Activated naive CD4-positive, alpha-beta T cell (primary cell): ENCODE measurements at places on chromosomes 16 and 17.

- DNase-seq = no peak
Measured at GRCh38 chr16:62597875-62598274, 561.6 kb upstream of the CDH8 start.

DNA sequence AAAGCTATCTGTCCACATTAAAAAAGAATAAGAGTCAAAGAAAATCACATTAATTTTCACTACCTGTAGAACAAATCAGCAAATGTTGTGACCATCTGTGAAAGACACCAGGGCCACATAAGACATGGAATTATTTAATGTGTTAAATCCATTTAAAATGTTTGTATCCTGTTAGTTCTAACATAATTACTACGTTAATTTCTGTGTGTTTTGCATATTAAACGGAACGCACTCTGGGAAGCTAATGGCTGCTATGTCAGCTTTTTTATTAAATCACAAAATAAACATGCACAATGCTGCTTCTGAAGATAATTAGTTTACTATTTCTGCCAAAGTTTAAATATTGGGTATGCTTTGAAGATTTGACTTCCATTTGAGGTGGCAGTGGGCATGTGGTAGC, 1061.2 kb downstream of the CDH11 start:
- DNase-seq = no peak

DNA sequence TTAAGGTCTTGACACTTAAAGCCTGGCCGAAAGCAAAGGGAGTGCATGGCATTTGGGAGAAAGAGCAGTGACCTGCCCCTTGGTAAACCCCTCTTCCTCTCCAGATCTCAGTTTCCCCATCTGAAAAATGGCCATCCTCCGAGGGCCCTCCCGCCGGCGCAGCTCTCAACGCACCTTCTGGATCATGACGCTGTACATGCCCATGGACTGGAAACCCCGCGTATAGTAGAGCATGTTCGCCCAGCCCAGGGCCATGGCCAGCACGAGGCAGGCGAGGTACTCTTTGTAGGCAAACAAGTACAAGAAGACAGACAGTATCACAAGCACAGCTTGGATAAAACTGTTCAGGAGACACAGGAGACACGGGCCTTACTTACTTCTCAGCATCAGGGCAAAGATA, 33.6 kb downstream of the TRPV3 start:
- no peak for DNase-seq

DNA sequence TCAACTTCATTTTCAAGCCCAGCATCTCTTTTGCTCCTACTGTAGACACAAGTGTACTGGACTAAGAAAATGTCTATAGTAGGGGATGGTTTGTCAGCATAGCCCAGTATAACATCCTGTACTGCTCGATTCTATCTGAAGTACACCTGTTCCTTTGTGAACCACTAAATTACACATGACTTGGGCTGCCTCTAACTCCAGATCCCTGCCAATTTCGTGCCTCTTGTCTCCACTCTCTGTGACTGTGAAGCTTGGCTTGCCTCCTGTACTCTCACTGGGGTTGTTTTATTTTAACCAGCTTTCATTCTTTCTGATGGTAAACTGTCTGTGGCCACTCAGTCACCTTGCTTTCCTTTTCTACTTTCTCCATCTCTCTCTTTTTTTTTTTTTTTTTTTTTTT, 24.5 kb downstream of the GFOD2 start:
- no peak for DNase-seq

- DNase-seq = no peak
Measured at GRCh38 chr17:40551879-40552768, 13.1 kb downstream of the CCR7 start.

GRCh38 chr16:48608871-48609651, 919 bp downstream of the N4BP1 start:
- DNase-seq = peak; percentile 51

GRCh38 chr17:55452139-55452790, 30.6 kb upstream of the MMD start:
- no peak for DNase-seq

DNA sequence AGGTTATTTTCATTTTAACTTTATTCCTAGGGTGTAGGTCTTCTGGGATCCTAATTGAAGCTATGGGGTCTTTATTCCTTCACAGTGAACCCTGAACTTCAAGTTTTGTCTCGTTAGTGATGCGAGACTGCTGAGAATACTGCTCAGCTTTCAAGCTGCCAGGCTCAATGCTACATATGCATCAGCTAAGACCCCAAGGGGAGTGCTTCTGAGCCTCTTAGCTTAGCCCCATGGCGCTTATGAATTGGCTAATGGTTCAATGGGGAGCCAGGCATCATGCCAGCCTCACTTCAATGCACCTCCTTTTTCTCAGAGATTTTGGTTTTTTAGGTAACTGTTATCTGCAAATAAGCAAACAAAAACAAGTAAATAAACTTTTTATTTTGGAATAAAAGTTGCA, 94.1 kb upstream of the SIAH1 start:
- no peak for DNase-seq

- no peak for DNase-seq
Measured at GRCh38 chr16:23274968-23275367, 27.1 kb upstream of the SCNN1B start.

DNA sequence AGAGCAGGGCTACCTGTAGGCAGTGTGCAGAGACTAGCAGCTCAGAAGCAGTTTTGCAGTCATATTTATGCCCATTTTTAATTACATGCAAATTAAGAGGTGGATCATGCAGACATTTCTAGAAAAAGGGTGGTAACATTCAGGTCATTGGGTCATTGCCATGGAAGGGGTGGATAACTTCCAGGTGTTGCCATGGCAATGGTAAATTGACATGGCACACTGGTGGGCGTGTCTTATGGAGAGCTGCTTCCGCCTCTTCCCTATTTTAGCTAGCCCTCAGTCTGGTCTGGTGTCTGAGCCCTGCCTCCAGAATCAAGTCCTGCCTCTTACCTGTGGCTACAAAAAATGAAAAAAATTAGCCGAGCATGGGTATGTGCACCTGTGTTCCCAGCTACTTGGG, 2.8 kb upstream of the DNAI2 start:
- no peak for DNase-seq

DNA sequence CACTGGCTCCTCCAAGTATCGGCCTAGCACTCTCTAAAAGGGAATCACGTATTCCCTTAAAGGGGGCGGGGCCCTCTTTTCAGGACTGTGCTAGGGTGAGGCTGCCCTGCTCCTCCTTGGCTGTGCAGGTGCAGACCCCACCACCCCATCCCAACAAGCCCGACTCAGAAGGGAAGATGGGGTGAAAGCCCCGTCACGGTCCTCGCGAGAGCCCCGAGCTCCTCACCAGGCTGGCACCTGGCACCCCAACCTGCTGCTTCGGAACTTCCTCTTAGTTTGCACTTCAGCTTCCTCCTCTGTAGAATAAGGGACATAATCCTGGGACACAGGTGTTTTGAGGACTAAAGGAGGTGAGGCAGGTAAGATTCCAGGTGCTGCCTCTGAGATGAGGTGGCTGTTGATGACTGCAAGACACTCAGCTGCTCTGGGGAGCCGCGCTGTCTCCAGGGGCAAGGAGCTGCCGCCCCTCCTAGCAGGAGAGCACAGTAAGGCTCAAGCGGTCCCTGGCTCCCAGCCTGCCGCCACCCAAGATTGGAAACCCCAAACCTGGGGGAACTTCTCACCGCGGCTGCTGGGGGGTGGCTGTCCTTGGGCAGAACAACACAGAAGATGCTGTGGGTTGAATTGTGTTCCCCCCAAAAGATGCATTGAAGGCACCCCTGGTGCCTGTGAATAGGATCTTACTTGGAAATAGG, 88.8 kb downstream of the MGAT5B start:
- DNase-seq = no peak

- no peak for DNase-seq
Measured at GRCh38 chr17:36742267-36743000, 141.1 kb downstream of the MRM1 start.

- no peak for DNase-seq
Measured at GRCh38 chr16:48448841-48449481, 63.7 kb upstream of the SIAH1 start.

DNA sequence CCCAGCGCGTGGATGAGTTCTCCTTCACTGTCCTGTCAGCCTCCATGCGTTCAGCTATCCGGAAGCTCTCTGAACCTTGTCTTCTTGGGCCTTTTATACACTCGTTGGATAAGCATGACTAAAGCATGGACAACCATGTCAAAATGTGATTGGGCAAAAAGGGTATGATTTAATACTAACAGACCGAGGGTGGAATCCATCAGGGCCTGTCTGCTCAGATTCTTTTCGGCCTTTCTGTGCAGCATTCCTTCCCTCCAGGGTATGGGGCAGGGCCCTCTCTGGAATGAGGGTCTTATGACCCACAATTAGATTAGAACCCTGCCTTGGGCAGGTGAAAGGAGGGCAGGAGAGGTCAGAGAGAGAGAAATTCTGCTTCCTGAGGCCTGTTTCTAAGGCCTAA, 14.0 kb upstream of the CCL5 start:
- no peak for DNase-seq

DNA sequence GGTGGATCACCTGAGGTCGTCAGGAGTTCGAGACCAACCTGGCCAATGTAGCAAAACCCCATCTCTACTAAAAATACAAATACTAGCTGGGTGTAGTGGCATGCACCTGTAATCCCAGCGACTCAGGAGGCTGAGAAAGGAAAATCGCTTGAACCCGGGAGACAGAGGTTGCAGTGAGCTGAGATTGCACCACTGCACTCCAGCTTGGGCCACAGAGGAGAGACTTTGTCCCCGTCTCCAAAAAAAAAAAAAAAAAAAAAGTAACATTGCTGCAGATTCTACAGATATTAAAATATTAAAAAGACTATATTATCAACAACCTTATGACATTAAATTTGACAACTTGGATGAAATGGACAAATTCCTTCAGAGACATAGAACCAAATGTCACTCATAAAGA, 25.7 kb downstream of the MBTD1 start:
- DNase-seq = no peak

- DNase-seq = no peak
Measured at GRCh38 chr16:55559933-55560516, 6.5 kb upstream of the CAPNS2 start.

GRCh38 chr17:68579194-68579927, 21.8 kb downstream of the FAM20A start:
- DNase-seq = no peak

- no peak for DNase-seq
Measured at GRCh38 chr16:82301146-82301755, 131.2 kb upstream of the MPHOSPH6 start.

DNA sequence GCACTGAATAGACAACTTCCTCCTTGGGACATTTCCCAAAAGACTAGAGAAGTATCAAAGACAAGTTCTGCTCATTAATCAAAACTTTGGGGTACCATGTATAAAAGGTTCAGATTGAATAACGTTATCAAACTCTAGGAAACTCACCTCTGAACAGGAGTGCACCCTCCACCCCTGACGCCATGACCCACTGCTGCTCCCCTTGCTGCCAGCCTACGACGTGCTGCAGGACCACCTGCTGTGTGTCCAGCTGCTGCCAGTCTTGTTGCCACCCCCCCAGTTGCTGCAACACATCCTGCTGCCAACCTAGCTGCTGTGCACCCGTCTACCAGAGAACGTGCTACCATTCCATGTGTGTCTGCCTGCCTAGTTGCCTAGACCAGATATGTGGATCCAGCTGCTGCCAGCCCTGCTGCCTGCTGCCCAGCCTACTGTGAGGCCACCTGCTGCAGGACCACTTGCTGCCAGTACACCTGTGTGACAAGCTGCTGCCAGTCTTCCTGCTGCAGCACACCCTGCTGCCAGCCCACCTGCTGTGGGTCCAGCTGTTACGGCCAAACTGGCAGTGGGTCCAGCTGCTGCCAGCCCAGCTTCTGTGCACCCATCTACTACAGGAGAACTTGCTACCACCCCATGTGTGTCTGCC, 13.8 kb upstream of the KRTAP9-2 start:
- DNase-seq = no peak

GRCh38 chr16:87626905-87627304, 24.6 kb downstream of the JPH3 start:
- DNase-seq = no peak

- no peak for DNase-seq
Measured at GRCh38 chr17:15456972-15457722, 10.3 kb downstream of the CDRT4 start.

DNA sequence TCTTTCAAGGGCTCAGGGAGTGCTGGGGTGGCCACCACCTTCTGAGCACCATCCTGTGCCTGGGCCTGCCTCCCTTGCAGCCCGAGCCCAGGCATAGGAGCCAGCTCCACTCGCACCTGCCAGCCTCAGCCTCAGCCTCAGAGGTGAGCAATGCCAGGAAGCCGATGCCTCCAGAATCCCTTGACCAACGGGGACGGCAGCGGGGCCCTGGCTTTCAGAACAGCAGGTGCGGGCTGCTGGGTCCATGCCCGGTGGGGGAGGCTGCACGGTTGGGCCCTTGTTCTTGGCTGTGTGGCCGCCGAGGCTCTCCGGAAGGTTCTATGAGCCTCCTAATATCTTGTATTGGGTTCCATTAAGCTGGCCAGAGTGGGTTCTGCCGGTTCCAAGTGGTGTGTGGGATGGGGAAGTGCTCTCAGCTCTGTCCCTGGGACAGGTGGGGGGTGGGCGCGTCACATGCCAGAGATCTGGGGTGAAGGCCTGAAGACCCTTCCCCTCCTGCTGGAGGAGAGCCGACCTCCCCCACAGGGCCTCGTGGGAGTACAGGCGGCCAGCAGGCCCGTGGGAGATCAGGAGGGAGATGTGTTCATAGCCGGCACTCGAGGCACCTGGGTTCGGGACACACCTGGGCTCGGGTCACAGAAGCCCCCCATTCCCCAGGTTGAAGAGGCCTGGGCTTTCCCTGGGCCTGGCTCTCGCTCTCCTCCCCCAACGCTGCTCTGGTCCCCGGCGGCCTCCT, 27.0 kb downstream of the NPTX1 start:
- no peak for DNase-seq

DNA sequence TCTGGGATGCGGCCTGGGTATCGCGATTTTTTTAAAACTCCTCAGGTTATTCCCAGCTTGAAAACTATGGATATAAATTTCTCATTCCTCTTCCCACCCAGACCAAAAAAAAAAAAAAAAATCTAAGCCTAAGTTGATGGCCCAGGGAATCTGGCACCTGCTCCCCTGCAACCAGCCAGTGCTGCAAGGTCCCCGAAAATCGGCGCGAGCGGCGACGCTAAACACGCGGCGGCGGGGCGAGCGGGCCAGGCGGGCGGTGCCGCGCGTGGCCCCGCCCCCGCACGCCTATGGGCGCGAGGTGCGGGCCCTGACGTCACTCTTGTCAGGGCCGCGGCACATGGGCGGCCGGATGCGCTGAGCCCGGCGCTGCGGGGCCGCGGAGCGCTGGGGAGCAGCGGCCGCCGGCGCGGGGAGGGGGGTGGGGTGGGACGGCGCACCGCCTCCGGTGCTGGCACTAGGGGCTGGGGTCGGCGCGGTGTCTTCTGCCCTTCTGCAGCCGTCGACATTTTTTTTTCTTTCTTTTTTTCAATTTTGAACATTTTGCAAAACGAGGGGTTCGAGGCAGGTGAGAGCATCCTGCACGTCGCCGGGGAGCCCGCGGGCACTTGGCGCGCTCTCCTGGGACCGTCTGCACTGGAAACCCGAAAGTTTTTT, at the start of gene HLF:
Gene HLF, plus strand, starts transcription at position 316 of the 654 bp plus-strand sequence. CDS start 525 bp downstream, outside the sequence.
- DNase-seq = peak; percentile 9
